ENCODE measurements at places on chromosomes 11 and 22. TPM values are rescaled to one million over a fixed set of nuclear protein-coding genes. Genes with fewer than 3 reads are reported as not detected.

Gene TMEM223
- total RNA-seq, result 14.7 TPM

Gene SPI1
- total RNA-seq, result not detected

Gene MUC5B
- total RNA-seq, result not detected

Gene OR8A1
- not detected for total RNA-seq

Gene PGR
- total RNA-seq, result 4.5 TPM

Gene MRGPRF
- total RNA-seq, result 61.3 TPM

All from fibroblast of villous mesenchyme (primary cell).